Activated CD4-positive, alpha-beta T cell treated with anti-CD3 and anti-CD28 coated beads, Interleukin-2, amount 50 U/mL, for 1 hour (primary cell): ENCODE measurements at places on chromosomes 1 and 21.

DNA sequence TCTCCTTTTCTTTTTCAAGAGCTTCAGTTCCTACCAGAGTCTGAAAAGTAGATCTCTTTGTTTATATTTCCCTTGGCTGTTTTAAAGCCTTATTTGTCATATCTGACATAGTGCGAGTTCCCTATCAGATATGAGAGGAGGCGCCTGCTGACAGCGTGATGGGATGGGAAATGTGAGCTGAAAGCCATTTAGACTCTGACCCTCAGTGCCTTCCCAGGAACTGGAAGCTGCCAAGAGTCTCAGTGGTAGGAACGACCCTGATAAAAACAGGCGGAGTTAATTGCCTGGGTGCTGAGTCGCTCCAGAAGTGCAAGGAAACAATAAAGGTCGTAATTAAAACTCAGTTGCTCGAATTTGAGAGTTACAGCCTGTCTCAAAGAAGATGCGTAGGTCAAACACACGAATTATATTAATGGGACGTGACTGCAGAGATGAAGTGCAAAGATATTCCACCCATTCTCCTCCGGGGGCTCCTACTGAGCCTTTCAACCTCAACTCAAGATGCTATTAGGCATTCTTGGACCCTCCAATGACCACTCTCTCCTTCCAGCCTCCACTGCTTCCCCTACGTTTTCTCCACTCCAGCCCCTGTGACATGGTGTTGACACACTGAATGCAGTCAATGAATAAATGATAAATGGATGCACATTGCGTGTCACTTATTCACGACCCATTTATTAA lies 84.6 kb downstream of the KAZN start:
- no peak for DNase-seq

DNA sequence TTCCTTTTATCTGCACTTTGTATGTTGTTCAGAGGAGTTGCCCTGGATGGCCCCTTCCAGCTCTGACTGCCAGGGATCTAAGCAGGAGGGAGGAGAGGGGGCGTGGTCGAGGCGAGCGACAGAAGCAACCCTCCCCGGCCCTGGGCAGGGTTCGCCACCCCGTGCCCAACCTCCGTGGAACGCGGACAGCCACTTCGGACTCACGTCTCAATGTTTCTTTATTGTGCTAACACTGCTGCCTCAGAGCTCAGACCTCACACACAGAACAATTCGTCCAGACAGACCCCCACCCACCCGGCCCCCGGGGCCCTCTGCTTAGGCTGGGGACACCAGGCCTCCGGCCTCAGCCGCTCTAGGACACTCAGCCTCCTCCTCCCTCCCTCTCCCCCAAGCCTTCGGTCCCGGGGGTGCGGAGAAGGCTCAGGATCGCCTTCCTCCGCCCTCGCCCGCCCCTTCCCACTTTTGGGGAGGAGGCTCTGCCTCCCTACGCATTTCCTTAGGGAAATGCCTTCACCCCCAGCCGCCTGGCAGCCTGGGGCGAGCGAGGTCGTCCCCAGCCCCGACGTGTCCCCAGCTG lies 8.3 kb downstream of the VSIG8 start:
- DNase-seq, result no peak

DNA sequence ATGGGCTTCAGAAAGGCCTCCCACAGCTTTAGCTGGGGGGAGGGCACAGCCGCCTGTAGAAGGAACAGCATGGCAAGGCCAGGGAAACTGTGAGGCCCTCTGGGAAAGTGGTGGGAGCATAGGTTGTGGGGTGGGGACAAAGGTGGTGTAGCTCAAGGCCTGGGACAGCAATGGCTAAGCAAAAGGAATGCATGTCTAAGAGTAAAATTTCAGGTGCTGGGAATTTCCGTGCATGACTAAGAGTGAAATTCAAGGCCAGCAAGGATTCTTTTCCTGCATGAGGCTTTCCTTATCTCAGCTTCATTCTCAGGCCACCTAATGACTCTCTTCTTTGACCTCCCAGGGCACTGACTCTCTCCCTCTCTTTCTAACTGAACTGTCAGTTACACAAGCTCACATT lies 86.5 kb upstream of the WNT4 start:
- DNase-seq, result no peak

- DNase-seq, result no peak
Observed at GRCh38 chr1:48676822-48677221, 99.9 kb downstream of the BEND5 start.

GRCh38 chr1:157233131-157233530 lies 94.9 kb upstream of the ETV3 start:
- DNase-seq, result no peak

DNA sequence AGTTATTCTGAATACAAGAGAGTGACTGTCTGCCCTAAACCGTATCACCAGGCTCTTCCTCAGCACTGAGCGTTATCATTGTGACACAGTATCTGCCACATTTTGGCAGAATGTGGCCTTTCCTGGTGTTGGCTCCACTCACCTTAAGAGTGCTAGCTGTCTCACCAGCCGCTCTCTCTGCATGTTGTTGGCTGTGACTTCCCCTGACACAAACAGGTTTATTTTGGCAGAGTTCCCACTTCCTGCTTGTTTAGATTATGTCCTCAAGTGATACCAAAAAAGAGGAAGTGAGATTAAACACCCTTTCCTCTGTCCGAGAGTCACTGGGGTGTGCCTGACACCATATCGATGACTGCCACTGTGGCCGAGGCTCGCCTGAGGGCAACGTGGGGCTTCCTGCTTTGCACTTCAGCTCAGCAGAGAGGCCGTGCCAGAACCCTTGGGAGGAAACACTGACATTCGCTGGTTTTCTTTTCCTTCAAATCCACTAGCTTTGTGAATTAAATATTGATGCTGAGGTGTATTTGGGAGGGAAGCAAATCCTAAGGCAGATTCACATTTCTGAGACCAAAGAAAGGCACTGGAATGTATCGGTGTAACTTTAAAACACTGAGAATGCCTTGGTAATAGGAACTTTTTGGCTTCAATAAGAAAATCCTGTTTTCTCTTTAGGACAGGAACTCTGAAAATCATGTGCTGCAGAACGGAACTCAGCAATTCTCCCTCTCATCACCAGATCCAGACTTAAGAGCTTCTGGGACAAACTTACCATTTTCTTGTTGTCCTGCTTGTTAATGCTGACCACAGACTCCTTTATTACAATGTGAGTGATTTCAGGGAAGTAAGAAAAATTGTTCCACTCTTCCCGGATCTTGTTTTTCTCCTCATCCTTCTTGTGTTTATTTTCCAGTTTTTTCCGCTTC lies 102.1 kb downstream of the JAK1 start:
- DNase-seq, result peak; percentile 22

- DNase-seq, result no peak
Observed at GRCh38 chr1:230284891-230285290, 141.2 kb downstream of the PGBD5 start.

DNA sequence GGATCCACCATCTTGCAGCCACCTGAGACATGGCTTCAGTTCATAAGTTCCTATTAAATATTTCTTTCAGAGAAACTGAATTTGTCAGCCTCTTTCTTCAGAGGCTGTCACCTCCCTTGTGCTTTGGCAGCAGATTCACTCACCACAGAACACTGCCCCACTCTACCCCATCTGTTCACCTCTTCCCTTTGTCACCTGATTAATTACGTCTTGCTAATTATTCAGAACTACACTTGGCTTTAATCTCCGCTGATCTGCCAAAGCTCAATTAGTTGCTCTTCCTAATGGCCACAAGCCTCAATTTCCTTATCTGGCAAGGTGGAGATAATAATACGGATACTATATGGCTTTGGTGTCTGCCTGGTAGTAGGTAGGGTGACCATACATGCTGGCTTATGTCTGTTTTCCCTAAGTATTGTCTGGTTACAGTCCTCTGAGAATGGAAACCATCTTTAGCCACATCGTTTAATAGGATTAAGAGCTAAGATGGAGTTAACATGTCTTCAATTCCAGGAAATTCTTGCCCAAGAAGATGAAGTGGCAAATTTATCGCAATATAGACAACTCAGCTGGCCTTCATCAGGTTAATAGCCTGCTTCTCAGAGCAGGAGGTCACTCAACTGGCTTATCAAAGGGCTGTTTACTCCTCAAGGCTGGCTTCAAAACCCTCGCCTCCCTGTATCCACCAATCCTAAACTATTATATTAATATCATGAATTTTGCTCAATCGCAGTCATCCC lies 58.2 kb upstream of the ADAR start:
- no peak for DNase-seq

- no peak for DNase-seq
Observed at GRCh38 chr1:37189111-37189510, 154.8 kb upstream of the GRIK3 start.

GRCh38 chr1:183179033-183179432 lies 7.0 kb upstream of the LAMC2 start:
- no peak for DNase-seq

DNA sequence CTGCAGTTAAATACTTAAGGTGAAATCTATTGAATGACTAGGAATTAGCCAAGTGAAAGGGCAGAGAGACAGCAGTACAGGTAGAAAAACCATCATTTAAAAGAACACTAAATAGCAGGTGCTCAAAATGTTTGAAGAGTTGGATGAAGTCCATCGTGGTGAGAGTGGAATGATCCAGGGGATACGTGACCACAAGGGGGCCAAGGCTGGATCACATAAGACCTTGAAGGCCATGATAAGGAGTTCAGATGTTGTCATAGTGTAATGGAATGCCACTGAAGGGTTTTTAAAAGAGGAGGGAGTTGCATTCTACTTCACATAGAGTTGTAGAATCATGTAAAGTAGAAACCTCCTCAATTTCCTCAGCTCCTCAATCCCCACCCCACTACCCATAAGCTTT lies 34.8 kb upstream of the HOOK1 start:
- DNase-seq, result no peak

DNA sequence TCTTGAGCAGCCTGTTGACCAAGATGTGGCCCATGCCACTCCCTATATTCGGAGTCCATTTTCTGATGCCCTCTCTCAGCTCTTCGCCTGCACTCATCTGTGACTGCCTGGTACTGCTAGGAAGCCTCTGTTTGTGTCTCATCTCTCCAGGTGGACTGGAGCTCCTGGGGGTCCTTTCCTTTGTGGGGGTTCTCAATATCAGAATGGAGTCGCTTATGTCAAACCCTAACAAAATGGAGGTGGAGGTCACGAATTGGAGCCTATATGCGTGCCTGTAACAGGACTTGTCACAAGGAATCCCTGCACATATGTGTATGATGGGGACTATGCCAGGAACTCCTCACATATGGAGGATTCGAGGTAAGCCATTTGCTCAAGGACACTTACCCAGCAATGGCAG lies 46.7 kb upstream of the ATP5PO start:
- DNase-seq, result no peak

- no peak for DNase-seq
Observed at GRCh38 chr1:194062962-194063361, 876.5 kb upstream of the B3GALT2 start.

- DNase-seq, result no peak
Observed at GRCh38 chr1:79323239-79324025, 316.9 kb upstream of the ADGRL4 start.
